EH (cell line): ENCODE measurements at places on chromosomes 2 and 18.
A peak's percentile ranks its signal among the peaks of the same experiment; 100 is the strongest.

DNA sequence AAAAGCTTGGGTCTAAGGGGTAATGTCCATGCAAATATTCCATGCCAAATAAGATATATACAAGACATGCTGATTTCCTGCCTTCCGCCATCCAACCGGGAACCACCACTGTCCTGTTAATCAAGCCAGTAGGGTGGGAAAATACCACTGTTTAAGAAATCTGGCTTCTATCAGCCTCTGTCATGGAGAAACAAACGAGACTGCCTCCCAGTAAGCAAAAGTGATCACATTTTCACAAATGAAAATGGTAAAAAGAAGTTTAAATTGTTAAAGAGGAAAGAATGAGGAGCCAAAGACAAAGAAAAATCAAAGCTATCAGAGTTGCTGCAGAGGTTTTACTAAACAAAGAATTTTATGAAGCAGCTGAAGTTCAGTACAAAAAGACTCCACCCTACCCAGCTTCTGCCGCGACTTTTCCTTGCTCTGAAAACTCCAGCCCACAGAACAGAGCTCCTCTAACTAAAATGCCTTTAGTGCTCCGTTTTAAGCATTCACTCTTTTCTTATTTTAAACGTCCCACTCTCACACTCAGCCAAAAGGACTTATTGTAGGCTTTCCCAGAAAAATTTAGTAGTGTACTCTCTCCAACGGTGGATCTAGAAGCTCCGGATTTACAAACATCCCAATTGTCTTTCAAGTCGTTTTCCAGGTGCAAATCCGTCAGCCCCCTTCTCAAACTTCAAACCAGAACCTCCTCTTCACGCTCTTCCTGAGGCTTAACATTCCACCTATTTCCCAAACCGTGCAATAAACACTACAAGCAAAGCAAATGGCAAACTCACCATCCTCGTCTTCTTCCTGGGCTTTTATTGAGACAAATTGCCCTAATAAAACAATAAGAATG lies 613 bp downstream of the COL5A2 start:
- peak; percentile 86 for DNase-seq

DNA sequence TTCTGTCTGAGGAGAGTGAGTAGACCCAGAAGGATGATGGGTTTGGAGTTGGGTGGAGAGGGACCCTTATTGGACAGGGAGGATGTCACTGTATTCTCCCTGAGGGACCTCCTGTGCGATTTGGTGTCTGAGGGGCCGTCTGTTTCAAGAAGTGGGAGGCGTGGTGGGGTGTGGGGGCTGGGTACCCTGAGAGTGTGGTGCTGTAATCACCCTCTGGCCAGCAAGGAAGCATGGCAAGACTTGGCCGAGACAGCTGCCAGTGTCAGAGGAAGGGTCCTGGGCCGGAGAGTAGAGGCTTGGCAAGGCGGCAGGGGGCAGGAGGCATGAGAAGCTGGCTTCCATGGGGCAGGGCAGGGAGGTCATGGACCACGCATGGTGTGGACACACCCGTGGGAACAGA lies 43.1 kb downstream of the CTIF start:
- DNase-seq: no peak

DNA sequence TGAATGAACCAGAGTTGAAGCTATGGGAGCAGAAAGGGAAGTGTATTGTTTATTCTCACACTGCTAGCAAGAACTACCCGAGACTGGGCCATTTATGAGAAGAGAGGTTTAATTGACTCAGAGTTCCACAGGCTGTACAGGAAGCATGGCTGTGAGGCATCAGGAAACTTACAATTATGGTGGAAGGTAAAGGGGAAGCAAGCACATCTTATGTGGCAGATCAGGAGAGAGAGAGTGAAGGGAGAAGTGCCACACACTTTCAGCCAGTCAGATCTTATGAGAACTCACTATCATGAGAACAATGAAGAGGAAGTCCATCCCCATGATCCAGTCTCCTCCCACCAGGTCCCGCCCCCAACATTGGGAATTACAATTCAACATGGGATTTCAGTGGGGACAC lies 383.2 kb upstream of the SLC14A2 start:
- no peak for DNase-seq

DNA sequence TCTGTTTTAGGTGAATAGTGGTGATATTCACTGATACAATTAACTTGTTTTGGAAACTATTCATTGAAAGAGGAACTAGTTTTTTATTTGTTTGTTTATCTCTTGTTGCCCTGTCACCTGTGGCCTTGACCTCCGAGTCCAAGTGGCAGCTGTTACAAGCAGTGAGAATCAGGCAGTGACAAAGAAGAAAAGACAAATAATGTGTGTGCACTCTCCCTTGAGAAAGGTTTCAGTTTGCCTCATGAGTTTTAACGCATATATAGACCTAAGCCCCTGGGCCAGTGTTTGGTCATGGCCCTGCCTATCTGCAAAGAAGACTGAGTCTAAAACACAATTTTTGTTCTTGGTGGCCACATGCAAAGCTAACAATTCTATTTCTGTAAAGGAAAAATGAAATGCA lies 15.3 kb downstream of the KYNU start:
- no peak for DNase-seq

DNA sequence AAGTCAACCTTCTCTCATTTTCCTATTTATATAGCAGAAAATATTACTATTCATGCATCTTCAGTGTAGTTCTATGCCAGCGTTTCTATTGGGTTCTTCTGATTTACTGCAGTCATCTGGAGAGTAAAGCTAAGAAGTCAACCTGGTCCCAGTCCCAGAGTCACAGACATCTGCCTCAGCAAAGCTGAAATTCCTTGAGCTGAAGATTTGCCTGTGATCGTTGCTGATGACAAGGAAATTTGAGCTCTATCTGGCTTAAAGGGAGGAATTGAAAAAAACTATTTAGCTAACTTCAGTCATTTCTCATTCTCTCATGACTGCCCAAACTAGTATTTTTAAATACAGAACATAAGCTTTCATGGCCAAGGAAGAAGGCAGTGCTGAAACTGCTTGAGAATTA lies 45.7 kb downstream of the RND3 start:
- peak; percentile 5 for DNase-seq

DNA sequence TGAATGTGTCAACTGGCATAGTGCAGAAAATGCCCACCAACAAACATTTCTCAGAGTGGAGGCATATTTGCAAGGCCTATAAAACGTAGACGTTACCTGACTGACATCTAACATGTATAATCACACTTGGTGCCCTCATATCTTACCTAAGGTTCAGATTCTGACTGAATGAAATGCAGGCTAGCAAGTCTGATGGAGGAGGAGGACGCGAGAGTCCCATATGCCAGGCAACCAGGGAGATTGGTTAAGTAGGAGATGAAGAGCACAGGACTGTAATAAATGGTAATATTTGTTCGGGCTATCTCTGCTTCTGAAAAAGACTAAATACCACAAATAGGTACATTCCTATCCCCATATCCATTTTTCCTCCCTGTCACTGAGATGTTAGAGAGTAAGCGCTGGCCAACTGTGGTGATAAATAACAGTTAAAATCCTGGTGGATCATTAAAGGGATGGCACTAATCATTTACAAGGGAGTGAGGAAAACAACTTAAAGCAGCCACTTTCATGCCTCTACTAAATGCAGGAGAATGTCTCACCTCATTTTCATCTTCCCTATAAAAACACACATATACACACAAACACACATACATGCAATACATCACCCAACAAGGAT lies 217.2 kb downstream of the TMEM163 start:
- no peak for DNase-seq

- no peak for DNase-seq
Observed at GRCh38 chr2:86372133-86372532, 34.7 kb upstream of the REEP1 start.

GRCh38 chr2:129248198-129248597 lies 731.3 kb upstream of the RAB6C start:
- no peak for DNase-seq

- DNase-seq: no peak
Observed at GRCh38 chr18:13214609-13215008, 4.0 kb upstream of the LDLRAD4 start.

- DNase-seq: no peak
Observed at GRCh38 chr2:170588729-170589128, 126.4 kb upstream of the SP5 start.

GRCh38 chr2:239106314-239106908 lies 258.5 kb downstream of the TWIST2 start:
- DNase-seq: peak; percentile 80

DNA sequence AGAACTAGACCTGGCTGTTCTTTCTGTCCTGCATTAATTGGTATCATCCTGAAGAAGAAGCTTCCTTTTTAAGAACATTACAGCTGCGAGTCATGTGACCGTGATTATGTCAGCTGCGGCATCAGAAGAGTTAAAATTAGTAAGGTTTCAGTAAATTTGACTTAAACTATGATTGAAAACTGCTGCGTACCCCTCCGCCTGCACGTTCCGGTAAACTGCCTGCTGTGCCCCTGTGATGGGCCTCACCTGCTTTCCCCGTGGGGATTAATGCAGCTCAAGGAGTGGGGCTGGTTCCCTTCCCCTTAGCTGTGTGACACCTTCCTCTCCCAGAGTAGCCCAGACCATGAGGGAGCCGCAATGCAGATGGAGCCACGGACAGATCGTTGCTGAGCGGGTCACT lies 36.1 kb upstream of the MYO3B start:
- DNase-seq: no peak

DNA sequence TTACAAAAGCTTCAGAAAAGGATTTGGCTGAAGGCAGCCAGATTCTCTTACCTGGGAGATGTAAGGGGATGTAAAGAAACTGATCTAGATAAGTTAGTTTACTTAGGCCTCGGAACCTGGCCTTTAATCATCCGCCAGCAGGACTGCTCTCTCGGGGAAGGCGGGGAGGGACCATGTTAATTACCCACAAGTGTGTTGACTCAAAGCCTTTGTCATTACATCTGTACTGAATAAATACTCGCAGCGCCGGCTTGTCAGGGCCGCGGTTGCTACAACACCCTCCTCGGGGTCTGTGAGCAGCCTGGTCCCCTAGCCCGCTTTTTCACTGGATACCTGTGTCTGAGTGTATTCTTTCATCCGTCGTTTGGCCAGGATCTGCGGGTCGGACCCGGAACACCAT lies 6.7 kb downstream of the CHMP3 start:
- no peak for DNase-seq

DNA sequence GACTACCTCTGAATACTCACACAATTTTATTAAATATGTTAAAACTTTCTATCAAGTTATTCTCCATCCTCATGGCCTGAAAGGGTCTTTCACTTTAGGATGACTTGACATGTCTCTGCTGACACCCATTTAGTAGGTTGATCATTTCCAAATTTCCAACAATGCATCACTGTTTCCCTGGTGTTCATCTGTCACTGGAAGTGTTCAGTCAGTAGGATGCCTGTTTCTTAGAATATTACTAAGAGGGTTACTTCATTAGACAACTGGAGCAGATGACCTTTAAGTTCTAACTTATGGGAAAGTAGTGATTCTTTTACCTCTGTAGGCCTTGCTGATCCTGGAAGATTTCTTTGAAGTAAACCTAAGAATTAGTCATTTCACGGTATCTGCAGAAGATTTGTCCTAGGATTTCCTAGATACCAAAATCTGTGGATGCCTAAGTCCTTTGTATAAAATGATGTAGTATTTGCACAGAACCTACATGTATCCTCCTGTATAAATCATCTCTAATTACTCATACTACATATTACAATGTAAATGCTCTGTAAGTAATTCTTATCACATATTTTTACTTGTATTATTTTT lies 77.7 kb downstream of the MAP3K20 start:
- DNase-seq: no peak

DNA sequence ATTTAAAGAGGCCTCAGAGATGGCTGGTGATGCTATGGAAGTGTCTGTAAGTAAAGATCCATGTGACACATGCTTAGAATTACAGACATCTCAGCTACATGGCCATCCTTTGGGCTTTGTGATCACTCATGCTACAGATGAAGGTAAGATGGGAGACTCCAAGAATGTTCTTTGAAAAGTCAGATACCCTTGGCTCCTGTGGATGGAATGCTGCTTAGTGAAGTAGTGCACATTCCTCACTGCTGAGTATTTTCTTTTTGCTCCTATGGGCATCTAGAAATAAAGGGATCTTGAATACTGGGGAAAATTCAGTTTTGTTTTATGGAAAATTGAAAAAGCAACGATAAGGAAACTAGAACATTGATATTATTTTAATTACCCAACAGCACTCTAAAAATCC lies 55.2 kb upstream of the REV1 start:
- DNase-seq: peak; percentile 47

- DNase-seq: no peak
Observed at GRCh38 chr2:172969609-172970008, 106.0 kb upstream of the MAP3K20 start.

- DNase-seq: no peak
Observed at GRCh38 chr18:6118080-6118479, 222.8 kb upstream of the TMEM200C start.

- DNase-seq: no peak
Observed at GRCh38 chr2:174750923-174751441, 13.3 kb downstream of the CHRNA1 start.

DNA sequence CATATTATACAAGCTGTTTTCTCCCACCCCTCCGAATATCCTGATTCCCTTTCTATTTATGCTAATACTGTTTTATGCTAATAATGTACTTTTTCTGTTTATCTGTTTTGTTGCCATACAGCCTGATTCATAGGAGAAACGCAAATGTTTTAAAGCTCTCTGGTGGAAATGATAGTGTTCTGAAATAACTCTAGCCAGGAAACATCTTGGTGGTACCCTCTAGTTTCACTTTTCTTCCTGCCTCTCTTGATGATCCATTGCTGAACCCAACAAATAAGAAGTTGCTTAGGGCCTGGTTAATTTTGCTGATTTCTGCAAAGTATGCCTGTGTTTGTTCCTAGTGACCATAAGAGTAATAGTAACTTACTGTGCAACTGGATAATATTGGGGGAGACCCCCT lies 148.4 kb upstream of the KCTD1 start:
- no peak for DNase-seq

DNA sequence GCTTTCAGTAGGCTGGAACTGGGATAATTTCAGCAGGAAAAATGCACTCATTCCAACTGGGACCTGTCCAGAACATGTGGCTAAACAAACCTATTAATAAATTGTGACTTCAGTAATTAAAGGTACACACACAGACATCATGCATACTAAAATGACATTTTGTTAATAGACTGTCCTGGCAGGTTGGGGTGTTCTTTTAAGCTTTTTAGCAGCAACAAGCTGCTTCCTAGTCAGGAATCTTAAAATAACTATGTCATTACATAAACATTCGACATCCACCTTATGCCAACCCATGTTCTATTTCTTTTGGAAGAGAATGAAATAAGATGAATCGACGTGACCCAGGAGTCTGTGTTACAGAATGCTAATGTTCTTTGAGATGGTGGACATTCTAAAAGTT lies 435.7 kb downstream of the TXNL1 start:
- DNase-seq: peak; percentile 2

- DNase-seq: no peak
Observed at GRCh38 chr2:11701206-11701605, 31.2 kb upstream of the NTSR2 start.

DNA sequence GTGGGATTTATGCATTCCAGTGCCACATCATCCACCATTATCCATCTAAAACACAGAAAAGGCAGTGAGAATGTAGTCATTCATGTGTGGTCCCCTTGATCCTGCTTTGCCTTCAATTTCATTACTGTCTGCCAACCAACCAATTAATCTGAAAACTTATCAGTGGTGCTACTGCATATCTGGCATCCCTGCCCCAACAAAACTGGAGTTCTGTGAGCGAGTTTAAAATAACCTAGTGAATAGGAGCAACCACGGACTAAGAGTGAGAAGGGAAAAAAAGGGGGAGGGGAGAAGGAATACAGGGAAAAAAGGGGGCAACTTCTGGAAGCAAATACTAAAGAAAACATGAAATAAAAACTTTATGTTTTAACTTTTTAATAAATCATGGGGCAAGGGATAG lies 42.2 kb downstream of the SLC8A1 start:
- no peak for DNase-seq
